Gastrocnemius medialis (tissue), 4 donors: ENCODE measurements at places on chromosomes 1 and 21. TPM values are rescaled to one million over a fixed set of nuclear protein-coding genes. Genes with fewer than 3 reads are reported as not detected.

Gene HTR6
- total RNA-seq, result not detected

GRCh38 chr1:74579425-74579824, 67.0 kb upstream of the LRRC53 start:
- no peak overlapping the region for H3K4me3 ChIP-seq
- no peaks in the 10 kb centered on the region for H3K27me3 ChIP-seq
- no peaks in the 10 kb centered on the region for H3K36me3 ChIP-seq
- no peak for DNase-seq

DNA sequence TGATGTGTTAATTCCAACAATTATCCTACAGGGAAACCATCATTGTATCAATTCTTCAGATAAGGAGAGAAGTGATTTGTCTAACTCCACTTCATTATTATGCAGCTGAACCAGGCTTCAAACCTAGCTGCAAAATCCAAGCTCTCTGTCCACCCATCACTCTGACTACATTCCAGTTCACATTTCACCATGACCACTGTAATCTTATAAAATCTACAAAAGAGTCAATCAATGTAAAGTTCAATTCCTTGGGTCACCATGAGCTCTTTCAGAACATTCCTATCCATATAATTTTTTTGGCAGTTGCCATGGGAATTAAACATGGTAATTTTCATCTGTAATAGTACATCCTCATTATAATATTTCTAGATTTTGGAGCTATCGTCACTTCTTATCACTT, 100.9 kb downstream of the PLPPR5 start:
- H3K27ac ChIP-seq, result no peak overlapping the region
- H3K27me3 ChIP-seq, result no peaks in the 10 kb centered on the region
- no peaks in the 10 kb centered on the region for H3K4me1 ChIP-seq
- DNase-seq, result no peak
- no peak overlapping the region for H3K4me3 ChIP-seq

GRCh38 chr1:39194398-39195051, 10.0 kb upstream of the MACF1 start:
- H3K4me3 ChIP-seq, result no peak overlapping the region
- DNase-seq, result no peak
- peak overlapping the region; percentile 3 for H3K27ac ChIP-seq
- H3K27me3 ChIP-seq, result no peaks in the 10 kb centered on the region
